ENCODE measurements at places on chromosomes 3 and 15.

GRCh38 chr15:90808517-90809235 lies 59.7 kb upstream of the FURIN start:
- DNase-seq, result no peak

- no peak for DNase-seq
Measured at GRCh38 chr15:32970847-32971246, 223.7 kb downstream of the FMN1 start.

GRCh38 chr15:40776537-40777141 lies 6.9 kb downstream of the C15orf62 start:
- DNase-seq, result no peak

DNA sequence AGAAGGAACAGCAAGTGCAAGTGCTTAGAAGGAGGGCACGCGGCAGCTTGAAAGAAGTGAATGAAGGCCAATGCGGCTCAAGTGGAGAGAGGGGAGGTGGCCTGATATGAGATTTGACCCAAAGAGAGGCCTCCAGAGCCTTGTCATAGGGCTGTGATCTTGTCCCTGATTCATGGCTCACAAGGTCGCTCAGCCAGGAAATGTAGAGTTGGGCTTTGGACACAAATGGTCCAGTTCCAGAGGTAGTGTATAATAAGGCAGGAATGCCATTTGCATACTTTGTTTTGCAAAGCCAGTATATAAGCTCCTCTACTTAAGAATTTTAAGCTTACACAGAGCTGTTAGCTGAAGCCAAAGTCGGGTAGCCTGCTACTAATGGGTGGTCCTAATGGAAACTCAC lies 33.7 kb downstream of the HGD start:
- DNase-seq, result peak; percentile 17

DNA sequence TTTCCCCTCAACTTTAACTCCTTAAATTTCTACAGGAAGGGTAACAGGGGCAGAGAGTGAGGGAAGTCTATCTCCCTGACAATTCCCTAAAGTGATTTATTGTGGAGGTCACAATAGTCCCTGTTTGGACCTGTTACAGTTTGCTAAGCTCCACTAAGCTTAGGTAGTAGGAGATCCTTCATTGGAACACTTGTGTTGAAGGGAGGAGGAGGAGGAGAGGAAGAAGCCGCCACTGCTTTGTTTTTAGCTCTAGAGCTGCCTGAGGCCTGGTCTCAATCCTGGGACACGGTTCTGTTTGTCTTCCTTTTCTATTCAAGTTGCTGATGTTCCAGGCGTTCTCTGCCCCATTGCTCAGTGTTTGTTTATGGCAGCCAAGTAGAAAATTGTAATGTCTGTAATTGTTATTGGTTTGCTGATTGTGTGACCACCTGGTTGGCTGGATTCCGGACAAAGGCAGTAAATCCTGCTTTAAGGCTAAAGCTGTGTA lies 48.4 kb downstream of the HES1 start:
- peak; percentile 77 for DNase-seq

DNA sequence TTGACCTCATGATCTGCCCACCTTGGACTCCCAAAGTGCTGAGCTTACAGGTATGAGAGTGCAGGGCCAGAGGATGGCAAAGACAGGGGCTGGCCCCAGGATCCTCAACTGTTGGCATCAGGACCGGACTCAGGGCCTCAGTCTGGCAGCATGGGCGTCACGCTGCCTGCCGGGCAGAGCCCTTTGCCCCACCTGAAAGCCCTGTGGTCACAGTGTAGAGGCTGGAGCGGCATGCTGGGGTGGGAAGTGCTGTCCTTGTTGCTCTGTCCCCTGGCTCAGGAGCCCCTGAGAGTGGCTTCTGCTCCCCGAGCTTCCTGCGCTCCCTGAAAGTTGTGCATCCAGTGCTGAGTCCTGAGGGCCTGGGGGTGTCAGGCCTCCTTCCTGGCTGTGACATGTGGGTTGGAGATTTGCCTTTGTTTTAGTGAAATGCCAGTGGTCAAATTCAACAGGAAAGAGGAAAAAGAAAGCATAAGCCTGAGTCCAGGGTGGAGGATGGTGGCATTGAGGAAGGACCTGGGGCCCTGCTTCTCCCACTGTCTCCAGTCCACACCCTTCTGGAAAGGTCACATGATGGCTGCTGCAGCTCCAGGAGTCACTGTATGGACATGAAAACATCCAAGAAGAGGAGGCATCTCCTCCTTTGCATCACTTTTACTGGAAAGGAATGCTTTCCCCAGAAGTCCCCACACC lies 147.2 kb downstream of the OR4M2 start:
- no peak for DNase-seq

DNA sequence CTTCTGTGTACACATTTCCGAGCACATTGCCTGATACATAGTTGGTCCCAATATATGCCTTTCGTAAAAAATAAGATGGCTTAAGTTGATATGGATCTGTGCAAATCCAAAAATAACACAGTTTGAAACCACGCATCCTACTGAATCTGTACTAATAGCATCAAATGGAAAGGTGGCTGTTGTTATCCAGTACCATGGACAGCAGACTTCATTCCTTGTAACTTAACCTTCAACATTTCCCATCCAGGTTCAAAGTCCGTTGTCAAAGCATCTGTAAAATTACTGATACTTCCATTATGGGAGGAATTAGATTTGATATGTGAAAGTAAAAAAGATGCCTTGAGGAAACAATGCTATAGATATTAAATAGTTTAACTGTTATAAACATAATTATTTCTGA lies 65.5 kb upstream of the C3orf49 start:
- DNase-seq, result no peak

- no peak for DNase-seq
Measured at GRCh38 chr3:109952924-109953323, 615.6 kb upstream of the DPPA4 start.

DNA sequence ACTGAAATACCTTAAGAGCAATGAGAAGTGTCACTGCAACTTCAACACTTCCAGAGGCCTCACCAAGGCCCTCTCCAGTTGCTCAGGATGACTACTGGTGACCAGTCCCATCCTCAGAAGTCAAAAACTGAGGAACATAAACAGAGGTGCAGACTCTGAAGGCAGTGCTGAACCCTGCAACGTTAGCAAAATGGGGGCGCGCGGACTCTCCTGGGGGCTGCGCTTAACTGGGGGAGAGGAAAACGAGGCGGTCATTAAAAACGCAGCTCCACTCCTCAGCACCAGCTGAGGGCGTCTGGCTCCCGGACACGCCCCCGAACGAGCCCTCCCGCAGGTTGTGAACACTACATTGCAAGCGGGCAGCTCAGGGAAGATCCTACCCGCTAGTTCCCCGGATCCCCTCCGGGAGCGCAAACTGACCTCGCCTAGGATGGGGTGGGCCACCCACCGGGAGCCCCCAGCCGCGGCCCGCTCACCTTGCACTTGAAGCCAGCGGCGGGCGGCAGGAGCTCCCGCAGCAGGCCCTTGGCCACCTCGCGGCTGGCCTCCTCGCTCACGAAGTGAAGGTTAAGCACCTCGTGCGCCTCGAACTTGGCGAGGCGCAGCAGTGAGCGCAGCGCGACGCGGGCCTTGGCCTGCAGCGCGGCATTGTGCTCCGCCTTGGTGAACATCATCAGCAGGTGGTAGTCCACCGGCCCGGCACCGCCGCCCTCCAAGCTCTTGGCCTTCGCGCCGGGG lies 711 bp downstream of the XXYLT1 start:
- peak; percentile 80 for DNase-seq

DNA sequence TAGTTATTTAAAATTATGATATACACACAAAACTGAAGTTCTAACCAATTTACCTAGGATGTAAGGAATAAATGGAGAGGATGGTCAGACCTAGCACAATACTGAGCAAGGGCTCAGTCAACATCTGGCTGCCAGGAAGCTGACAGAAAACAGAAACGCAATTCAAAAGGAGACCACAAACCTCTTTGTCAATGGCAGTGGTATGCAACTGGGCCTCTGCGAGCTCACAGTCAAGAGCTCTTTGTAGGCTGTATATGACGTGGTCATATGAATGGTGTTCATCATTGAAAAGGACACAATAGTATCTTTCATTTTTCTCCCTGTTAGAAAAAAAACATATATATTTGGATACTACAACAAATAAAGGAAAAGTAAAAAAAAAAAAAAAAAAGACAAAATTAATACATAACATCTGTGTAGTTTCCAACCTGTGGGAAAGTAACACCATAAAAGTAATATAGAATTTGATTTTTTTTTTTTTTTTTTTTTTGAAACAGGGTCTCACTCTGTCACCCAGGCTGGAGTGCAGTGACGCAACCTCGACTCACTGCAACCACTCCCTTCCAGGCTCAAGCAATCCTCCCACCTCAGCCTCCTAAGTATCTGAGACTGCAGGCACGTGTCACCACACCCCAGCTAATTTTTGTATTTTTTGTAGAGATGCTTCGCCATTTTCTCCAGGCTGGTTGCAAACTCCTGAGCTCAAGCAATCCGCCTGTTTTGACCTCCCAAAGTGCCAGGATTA lies 37.9 kb downstream of the UBR1 start:
- DNase-seq, result peak; percentile 2

- DNase-seq, result no peak
Measured at GRCh38 chr3:152284906-152285305, 16.2 kb downstream of the MBNL1 start.

DNA sequence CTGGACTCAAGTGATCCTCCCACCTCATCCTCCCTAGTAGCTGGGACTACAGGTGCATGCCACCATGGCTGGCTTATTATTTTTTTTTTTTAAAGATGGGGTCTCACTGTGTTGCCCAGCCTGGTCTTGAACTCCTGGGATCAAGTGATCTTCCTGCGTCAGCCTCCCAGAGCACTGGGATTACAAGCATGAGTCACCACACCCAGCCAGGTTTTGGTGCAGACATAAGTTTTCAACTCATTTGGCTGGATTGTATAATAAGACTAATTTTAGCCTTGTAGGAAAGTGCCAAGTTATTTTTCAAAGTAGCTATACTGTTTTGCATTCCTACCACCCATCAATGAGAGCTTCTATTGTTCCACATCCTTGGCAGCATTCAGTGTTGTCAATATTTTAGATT lies 32.1 kb downstream of the BUB1B start:
- DNase-seq, result no peak

GRCh38 chr15:100134089-100134583 lies 207.6 kb downstream of the ADAMTS17 start:
- DNase-seq, result no peak

- DNase-seq, result peak; percentile 78
Measured at GRCh38 chr15:80778964-80779657, at the start of gene CEMIP. Gene CEMIP, plus strand, starts transcription at chr15:80779370. Its CDS starts 94,510 bp downstream, at chr15:80873880.

- peak; percentile 37 for DNase-seq
Measured at GRCh38 chr15:85913461-85913860, 118.7 kb upstream of the KLHL25 start.

Measured in NCI-H82 (cell line).